ENCODE measurements at places on chromosomes 2 and 18.

DNA sequence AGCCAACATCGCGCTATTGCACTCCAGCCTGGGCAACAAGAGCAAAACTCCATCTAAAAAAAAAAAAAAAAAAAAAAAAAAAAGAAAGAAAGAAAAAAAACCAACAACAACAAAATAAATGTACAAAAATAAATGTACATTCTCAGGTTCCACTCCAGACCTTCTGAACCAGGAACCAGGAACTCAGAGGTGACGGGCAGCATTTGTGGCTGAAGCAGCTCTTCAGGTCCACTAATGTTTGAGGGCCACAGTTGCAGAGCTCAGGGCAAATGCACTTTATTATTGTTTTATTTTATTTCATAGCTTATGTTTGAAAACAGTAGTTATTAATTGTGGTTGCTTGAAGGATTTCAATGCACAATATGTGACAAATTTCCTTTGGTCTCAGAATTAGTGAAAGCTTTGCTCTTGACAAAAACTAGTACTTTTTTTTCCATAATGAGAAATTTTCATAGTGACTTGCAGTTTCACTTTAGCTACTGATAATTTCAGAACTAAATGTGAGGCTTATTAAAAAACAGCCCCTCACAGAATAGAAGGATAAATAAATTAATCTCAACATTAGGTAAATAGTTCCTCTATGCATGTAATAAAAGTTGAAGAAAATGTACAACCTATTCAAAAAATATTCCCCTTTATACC is 378.4 kb upstream of the SPHKAP start:
- no peak for DNase-seq
- no peaks in the 10 kb centered on the region for H3K36me3 ChIP-seq
- no peak overlapping the region for H3K4me3 ChIP-seq
- H3K27ac ChIP-seq, result no peak overlapping the region

GRCh38 chr2:157032017-157032416 is 225.5 kb upstream of the GALNT5 start:
- H3K4me3 ChIP-seq, result no peak overlapping the region
- no peak for DNase-seq
- H3K27me3 ChIP-seq, result peaks cover 1% of the 10 kb centered on the region
- no peaks in the 10 kb centered on the region for H3K4me1 ChIP-seq
- no peak overlapping the region for H3K27ac ChIP-seq
- H3K36me3 ChIP-seq, result no peaks in the 10 kb centered on the region

- H3K27ac ChIP-seq, result peak overlapping the region; percentile 74
- peaks cover 53% of the 10 kb centered on the region for H3K4me1 ChIP-seq
- no peak for DNase-seq
- peak overlapping the region; percentile 77 for H3K4me3 ChIP-seq
- no peaks in the 10 kb centered on the region for H3K27me3 ChIP-seq
- H3K36me3 ChIP-seq, result peaks cover 16% of the 10 kb centered on the region
These were observed 62.1 kb downstream of the LRRFIP1 start for GRCh38 chr2:237689336-237690131.

GRCh38 chr18:45370255-45371010 is 244.8 kb upstream of the SLC14A2 start:
- no peak overlapping the region for H3K27ac ChIP-seq
- no peak overlapping the region for H3K4me3 ChIP-seq
- H3K27me3 ChIP-seq, result no peaks in the 10 kb centered on the region
- H3K4me1 ChIP-seq, result no peaks in the 10 kb centered on the region
- DNase-seq, result no peak

GRCh38 chr2:41870265-41870585 is 177.6 kb upstream of the PKDCC start:
- H3K27ac ChIP-seq, result no peak overlapping the region
- no peak for DNase-seq
- H3K36me3 ChIP-seq, result no peaks in the 10 kb centered on the region
- peaks cover 19% of the 10 kb centered on the region for H3K27me3 ChIP-seq

DNA sequence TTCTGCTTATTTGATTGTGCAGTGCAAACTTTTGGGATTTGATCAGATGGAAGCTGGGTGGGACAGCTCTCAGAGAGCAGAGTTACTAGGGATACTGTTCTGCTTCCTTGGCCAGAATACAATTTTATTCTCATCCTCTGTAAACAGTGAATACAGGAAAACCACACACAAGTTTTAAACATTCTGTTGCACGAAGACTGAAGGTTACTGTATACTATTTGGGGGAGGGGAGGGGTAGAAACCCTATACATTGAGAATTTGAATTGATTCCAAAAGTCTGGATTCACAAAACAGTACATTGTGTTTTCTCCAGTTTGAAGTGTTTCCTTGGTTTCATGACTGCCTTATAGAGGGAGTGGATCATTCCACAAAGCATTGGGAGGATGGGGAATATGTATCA is 149.9 kb downstream of the SETBP1 start:
- peaks cover 18% of the 10 kb centered on the region for H3K4me1 ChIP-seq
- no peak for DNase-seq
- peaks cover 8% of the 10 kb centered on the region for H3K27me3 ChIP-seq
- no peak overlapping the region for H3K4me3 ChIP-seq

DNA sequence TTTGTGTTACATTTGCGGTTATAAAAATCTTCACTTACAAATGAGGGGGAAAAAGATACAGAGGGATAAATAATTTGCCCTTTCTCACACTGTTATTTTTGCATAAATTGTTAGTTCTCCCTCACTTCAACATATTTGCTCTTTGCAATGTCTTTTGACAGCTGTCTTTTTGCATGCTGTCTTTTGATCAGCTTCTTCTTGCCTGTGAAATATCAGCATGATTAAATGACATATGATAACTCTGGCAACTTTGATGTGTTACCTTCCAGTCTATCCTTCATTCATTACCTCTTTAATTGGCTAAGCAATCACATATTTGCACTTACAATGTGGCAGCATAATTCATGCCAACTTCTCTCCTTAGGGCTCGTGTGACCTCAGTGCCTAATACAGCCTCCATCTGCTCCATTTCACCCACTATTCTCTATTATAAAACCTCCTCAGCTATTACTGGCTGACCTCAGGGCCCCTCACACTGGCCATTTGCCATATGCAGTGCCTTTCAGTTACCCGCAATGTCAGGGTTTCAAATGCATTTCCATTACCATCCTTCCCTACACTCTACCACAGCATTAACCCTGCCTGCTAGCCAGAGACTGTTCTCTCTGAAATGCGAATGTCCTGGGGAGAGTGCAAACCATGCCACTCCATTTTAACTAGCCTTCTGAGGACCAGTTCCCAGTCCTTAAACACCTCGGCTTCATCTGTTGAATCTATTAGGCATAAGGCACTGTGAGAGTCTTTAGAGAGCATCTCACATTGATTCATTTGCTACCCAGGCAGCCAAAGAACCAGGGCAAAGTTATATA is 1056.6 kb upstream of the CHAC2 start:
- H3K4me3 ChIP-seq, result no peak overlapping the region
- H3K36me3 ChIP-seq, result no peaks in the 10 kb centered on the region

DNA sequence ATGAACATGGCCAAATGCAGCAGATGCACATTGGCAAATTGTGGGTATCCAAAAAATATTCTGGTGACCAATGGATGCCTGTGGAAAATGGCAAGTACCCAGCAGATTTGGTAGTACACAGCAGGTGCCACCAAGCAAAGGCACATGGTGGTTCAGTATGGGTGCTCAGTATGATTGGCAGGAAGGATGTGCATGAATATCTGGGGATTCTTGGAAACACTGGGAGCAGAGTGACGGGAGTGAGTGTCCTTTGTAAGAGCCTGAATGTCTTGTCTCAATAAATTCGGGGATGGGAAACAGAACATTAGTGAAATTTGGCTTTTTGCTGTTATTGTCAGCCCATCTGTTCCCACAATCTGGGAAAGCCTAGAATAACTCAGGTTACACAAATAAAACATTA is 36.8 kb upstream of the ACADL start:
- H3K4me1 ChIP-seq, result no peaks in the 10 kb centered on the region
- H3K27me3 ChIP-seq, result no peaks in the 10 kb centered on the region
- H3K36me3 ChIP-seq, result no peaks in the 10 kb centered on the region
- no peak for DNase-seq

DNA sequence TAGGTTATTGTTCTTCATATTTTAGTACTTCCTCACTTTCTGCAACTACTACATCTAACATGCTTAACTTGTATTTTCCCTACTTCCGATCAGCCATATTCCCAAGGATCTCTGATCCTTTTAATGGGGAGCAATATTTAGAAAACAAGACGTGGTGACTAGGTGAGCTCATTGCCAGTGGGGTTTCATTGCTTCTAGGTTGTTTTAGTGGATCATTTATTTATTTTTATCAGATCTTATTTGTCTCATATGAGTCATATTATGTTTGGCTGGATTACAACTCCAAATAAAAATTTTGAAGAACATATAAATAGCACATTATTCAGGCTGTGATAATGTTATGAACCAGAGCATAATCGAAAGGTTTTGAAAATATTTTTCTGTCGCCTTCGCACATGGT is 480.9 kb upstream of the TMEFF2 start:
- no peaks in the 10 kb centered on the region for H3K4me1 ChIP-seq
- no peaks in the 10 kb centered on the region for H3K27me3 ChIP-seq
- no peak overlapping the region for H3K27ac ChIP-seq
- H3K36me3 ChIP-seq, result no peaks in the 10 kb centered on the region
- DNase-seq, result no peak

DNA sequence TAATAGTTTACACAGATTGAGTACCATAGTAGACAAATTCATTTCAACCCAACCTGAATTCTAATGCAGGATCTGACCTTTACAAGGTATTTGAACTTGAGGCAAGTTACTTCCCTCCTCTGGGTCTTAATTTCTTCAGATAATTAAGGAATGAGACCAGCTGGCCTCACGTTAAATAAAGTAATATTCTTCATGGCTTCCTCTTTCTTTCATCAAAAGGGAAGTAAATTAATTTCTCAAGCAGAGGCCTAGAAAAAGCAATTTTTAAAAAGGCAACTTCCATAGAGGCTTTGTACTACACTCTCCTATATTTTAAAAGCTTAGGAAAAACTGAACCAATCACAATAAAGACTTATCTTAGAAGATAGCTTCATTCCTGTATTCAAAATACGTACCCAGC is 109.2 kb downstream of the EXOC6B start:
- no peaks in the 10 kb centered on the region for H3K27me3 ChIP-seq
- H3K27ac ChIP-seq, result no peak overlapping the region
- no peaks in the 10 kb centered on the region for H3K36me3 ChIP-seq
- no peaks in the 10 kb centered on the region for H3K4me1 ChIP-seq

GRCh38 chr2:54100772-54101171 is 14.6 kb upstream of the ACYP2 start:
- DNase-seq, result no peak
- H3K36me3 ChIP-seq, result no peaks in the 10 kb centered on the region
- no peak overlapping the region for H3K27ac ChIP-seq
- H3K4me3 ChIP-seq, result no peak overlapping the region

- no peak overlapping the region for H3K27ac ChIP-seq
- no peaks in the 10 kb centered on the region for H3K36me3 ChIP-seq
- no peaks in the 10 kb centered on the region for H3K27me3 ChIP-seq
- no peaks in the 10 kb centered on the region for H3K4me1 ChIP-seq
- H3K4me3 ChIP-seq, result no peak overlapping the region
These were observed 84.9 kb downstream of the BCL11A start for GRCh38 chr2:60468382-60469085.

GRCh38 chr2:179264368-179265081 is at the start of gene SESTD1:
Gene SESTD1, minus strand, starts transcription at chr2:179264832. Its CDS starts 72,991 bp downstream, at chr2:179191841.
- H3K4me3 ChIP-seq, result peak within 1 kb of the TSS; percentile 86
- peak within 1 kb of the TSS; percentile 74 for H3K27ac ChIP-seq
- H3K36me3 ChIP-seq, result peaks cover 13% of the 10 kb centered on the region
- H3K27me3 ChIP-seq, result peaks cover 36% of the 10 kb centered on the region
- H3K4me1 ChIP-seq, result peaks cover 18% of the 10 kb centered on the region

- no peak overlapping the region for H3K4me3 ChIP-seq
- peaks cover 2% of the 10 kb centered on the region for H3K4me1 ChIP-seq
- H3K27ac ChIP-seq, result no peak overlapping the region
- H3K27me3 ChIP-seq, result no peaks in the 10 kb centered on the region
These were observed 14.1 kb upstream of the OTOS start for GRCh38 chr2:240154606-240155005.

GRCh38 chr2:38602732-38603401 is at the start of gene HNRNPLL:
Gene HNRNPLL, minus strand, starts transcription at chr2:38602928. Its CDS starts 302 bp downstream, at chr2:38602626.
- H3K36me3 ChIP-seq, result peaks cover 24% of the 10 kb centered on the region
- no peaks in the 10 kb centered on the region for H3K27me3 ChIP-seq
- peaks cover 59% of the 10 kb centered on the region for H3K4me1 ChIP-seq
- H3K4me3 ChIP-seq, result peak within 1 kb of the TSS; percentile 90

DNA sequence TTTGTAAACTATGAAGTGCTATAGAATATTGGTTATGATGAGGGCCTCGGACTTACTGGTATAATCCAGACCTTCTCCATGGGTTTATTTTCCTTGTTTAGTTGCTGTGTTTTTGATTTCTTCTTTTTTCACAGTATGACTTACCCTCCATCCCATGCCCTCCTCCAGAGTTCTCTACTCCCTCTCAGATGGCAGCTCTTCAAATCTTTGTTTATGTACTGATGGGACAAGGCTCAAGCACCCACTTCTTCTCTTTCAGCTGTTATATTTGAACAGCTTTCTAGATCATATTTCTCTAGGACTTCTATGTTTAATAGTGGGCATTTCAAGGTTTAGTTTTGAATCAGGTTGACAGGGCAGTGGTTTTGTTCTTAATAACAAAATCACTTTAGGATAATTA is 43.9 kb downstream of the CLIP4 start:
- no peak overlapping the region for H3K27ac ChIP-seq
- DNase-seq, result no peak

GRCh38 chr2:239078128-239078924 is 230.4 kb downstream of the TWIST2 start:
- H3K4me3 ChIP-seq, result no peak overlapping the region
- no peaks in the 10 kb centered on the region for H3K4me1 ChIP-seq
- H3K27ac ChIP-seq, result no peak overlapping the region
- DNase-seq, result no peak
- H3K27me3 ChIP-seq, result no peaks in the 10 kb centered on the region

DNA sequence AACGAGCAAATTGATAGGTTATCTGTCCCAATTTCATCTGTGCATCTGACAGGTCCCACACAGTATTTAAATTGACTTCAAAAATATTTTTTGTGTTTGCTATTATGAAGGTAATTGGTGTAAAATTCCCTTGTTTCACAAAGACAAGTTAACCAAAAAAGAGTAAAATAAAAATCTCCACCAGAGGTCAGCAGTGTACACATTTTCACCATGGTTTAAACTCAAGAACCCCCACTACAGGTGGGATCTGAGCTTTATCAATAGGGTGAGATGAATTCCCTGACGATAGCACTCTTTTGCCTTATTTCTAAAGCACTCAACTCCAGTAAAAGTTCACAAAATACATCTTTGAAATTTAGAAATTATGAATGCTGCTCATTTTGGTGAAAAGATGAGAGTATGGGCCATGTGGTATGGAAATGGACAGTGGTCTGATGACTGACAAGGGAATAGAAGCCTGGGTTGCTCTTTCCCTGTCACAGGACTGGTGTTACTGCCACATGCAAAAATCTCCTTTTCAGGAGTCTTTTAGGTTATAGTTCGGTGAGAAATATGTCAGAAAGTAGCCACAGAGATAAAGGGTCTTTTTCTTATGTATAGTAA is 68.0 kb downstream of the SERPINB8 start:
- no peak for DNase-seq
- no peak overlapping the region for H3K4me3 ChIP-seq
- no peak overlapping the region for H3K27ac ChIP-seq
- no peaks in the 10 kb centered on the region for H3K27me3 ChIP-seq
- H3K4me1 ChIP-seq, result no peaks in the 10 kb centered on the region

Measured in activated T-helper 2 cell treated with anti-CD3 and anti-CD28 coated beads, Interferon-gamma antibody, Interleukin-2, Interleukin-4, amounts not matched to agents 10 μg/mL and 5 μg/mL and 100 μg/mL, durations not matched to agents 14 hours and 24 hours and 36 hours (primary cell).